ENCODE measurements at places on chromosomes 13 and 19.

GRCh38 chr19:36973844-36974195, 57.7 kb downstream of the ZNF568 start:
- no peak for DNase-seq

DNA sequence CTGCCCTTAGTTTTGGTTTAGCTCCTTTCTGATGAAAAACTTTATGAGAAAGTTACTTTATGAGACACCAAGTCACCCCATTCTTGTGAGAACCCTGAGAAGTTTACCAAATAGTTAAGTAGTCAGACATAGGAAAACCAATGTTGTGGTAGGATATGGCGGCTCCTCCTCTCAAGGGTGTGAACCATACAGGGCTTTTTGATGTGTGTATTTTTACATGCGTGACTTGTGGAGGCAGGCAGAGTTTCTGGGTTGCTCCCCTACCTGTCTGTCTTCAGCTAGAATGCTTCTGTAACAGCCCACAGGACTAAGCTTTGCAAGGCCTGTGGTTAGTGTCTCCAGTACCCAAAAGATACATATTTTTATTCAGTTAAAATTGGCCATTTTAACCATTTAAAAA, 18.3 kb downstream of the UBAC2 start:
- no peak for DNase-seq

GRCh38 chr19:6532244-6532999, 1.6 kb downstream of the TNFSF9 start:
- DNase-seq: no peak

DNA sequence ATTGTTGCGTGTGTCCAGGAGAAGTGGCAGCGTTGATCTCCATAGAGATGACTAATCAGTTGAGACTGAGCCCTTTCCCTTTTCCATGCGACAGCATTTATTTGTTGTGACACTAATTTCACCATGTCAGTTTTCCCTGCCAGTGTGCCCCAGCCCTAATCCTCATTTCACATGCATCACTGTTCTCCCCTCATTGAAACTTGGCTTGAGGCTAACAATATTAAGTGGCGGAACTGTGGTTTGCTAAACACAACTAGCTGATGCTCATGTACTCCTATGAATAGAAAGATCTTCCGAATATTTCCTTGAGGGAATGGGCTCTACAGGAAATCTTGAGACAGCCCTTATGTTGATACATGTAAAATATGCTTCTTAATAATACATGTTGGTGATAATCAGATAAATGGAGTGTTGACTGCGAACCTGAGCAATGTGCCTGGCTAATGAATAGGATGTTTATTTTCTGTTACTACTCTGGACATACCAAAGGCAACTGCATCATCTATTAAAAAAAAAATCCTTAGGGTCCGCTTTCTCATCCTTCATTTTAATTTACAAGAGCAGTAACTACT, 258.6 kb downstream of the ATP8A2 start:
- DNase-seq: no peak

DNA sequence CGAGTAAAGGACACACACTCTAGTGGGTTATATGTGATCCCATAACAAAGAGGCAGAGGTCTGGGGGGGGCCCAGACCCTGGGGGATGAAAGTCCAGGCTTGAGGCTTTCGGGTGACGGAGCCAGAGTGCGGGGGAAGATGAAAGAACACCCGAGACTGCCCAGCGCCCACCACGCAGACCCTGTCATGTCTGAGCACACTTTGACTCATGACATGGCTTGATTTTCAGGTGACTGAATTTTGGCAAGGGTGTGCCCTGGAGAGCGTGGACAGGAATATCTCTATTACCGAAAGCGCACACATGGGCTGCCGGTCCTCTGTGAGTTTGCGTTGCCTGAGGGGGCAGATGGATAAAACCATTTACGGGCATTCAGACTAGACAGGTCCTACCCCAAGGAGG, 192.0 kb upstream of the SOX1 start:
- no peak for DNase-seq

- DNase-seq: no peak
Measured at GRCh38 chr13:51873837-51874236, 12.1 kb downstream of the CCDC70 start.

DNA sequence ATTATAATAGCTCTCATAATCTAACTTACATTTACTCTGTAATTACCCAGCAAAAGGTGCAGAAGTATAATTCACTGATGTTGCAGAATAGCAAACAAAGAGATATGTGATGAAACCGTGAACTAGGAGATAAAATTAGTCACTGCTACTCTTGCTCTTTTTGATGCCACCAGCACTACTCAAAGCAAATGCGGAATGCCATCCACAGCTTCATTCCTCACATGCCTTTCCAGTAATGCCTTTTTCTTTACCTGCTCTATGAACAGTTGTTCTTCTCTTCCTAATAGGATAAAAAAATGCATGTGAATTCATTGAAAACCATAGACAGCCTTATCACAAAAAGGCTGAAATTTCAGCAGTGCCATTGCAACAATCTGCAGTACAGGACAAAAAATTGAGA, 1129.5 kb downstream of the DIAPH3 start:
- DNase-seq: no peak

DNA sequence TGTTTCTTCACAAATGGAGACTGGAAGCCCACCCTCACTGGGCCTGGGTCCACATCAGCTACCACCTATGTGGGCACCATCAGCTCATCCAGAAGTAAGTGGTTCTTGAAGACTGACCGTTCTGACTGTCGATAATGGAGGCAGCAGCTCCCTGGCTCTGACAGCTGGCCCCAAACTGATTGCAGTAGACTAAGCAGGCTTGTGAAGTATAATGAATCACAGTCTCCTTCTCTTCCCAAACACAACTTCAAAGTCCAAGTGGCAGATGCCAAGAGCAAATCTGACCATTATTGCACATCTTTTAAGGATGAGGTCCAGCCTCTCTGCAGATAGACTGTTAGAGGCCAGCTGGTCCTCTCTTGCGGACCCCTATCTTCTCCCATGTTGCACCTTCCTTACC, 574.4 kb upstream of the KLF12 start:
- no peak for DNase-seq

DNA sequence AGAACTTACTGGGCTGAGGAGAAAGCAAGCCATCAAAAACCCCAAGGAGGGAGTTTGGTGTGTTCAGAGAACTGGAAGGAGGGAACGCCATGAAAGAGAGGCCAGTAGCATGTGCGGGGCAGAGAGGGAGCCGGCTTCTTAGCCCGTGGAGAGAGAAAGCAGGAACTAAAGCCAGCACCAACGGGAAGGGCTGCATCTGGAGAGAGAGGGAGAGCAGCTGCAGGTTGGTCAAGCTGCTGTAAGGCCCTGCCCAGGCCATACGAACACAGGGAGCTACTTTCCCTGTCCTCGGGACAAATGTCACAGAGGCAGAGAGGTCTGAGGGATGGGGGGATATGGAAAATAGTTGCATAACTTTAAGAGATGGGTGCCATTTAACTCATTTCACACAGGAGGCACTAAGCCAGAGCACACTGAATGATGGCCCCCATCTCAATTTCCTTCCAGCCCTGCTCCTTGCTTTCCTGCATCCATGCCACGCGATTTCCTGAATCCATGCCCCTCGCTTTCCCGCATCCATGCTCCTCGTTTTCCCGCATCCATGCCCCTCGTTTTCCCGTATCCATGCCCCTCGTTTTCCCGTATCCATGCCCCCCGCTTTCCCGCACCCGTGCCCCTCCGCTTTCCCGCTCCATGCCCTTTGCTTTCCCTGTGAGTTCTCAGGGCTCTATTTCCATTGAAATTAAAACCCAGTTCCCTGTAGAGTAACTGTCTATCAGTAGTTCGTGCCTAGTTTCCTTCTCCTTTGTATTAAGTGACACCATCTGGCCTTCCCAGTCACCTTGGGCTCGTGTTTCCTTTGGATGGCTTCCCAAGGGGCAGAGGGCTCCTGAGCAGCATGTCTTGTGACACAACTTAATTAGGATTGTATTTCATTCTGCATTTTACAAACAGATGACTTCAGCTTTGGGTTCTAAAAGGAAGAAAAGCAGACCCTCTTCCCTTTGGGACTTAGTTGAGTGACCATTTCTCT, 31.5 kb upstream of the TPT1 start:
- DNase-seq: no peak

DNA sequence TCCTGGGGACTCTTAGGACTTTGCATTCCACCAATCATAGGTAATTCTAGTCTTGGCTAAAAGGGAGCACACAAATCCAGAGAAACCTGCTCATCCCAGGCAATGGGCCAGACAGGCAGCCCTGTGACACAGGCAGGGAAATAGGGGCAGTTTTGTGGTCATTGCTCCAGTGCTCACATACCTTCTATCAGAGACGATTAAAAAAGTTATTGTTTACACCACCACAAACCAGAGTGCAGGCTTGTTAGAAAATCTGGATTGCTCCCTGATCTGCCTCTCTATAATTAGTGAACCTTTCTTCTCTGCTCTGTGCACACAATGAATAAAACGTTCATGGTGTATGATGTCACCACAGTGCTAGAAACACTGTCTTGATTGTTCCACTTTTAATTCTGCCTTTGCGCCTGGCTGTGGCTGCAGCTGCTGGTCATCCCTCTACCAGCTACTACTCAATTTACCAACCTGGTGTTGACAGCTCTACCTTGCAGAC, 121.6 kb upstream of the SPATA13 start:
- DNase-seq: no peak

GRCh38 chr13:35139591-35139990, 197.5 kb downstream of the NBEA start:
- DNase-seq: no peak

DNA sequence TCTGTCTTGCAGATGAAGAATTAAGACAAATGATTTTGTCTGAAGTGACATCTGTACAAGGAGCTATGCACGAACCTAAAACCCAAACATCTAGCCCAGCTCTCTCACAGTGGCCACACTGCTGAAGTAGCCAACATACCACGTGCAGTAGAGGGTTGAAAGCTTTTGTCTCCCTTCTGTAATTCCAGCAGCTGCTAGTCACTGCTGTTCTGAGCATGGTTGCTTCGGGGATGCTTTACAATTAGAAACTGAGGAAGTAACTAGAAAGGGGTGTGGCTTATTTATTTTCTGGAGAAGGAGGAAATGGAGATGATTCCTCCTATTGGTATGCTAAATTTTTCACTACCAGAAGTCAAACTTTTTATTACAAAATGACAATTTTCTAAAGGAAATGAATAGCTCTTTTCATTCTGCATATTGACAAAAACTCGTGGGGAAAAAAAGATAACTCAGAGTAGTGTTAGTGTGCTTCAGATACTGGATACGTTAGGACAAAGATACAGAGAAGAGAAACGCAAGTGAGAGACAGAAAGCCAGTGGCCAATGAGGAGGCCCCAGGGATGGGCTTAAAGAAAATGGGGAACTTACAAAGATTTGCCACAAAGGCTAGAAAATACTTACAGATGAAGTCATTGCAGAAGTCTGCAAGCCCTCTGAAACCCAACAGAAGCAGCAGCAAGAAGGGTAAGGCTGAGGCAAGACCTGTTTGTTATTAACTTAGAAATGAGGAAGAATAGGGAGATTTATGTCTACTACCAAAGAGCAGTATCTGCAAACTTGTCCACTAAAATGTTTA, 192.7 kb upstream of the MIR17HG start:
- no peak for DNase-seq

- peak; percentile 52 for DNase-seq
Measured at GRCh38 chr19:18280247-18281081, 958 bp downstream of the JUND start.

DNA sequence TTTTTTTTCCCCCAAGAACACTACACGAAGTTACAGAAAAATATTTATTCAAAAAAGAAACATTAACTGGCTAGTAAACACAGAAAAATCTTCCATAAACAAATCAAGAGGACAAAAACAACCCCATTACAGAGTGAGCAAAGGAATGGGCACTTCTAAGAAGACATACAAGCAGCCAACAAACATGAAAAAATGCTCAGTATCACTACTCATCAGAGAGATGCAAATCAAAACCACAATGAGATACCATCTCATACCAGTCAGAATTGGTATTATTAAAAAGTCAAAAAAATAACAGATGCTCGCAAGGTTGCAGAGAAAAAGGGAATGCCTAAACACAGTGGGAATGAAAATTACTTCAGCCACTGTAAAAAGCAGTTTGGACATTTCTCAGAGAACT, 131.7 kb downstream of the UGGT2 start:
- DNase-seq: no peak

- DNase-seq: no peak
Measured at GRCh38 chr13:48167866-48168265, 65.1 kb upstream of the ITM2B start.

GRCh38 chr13:64429691-64430090, 2800.4 kb downstream of the PCDH9 start:
- no peak for DNase-seq

DNA sequence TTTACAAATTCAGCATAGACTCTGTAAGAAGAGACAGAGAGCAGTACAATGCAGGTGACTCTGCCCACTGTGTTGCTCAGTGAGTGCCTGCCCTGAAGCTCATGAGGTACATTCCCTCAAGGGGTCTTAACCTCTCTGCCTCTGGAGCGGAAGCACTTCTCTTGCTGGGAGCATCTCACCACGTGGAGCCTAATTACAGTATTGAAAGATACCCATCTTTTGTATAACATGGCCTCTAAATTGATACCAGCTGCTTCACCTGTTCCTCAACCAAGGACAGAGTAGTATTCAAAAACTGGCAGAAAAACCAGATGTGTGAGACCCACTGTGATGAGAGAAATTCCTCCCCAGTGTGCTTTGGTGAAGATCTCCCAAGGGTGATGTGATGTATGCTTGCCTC, 77.1 kb downstream of the SACS start:
- no peak for DNase-seq

- DNase-seq: no peak
Measured at GRCh38 chr13:99350191-99350590, 43.0 kb upstream of the GPR183 start.

GRCh38 chr13:32447894-32448623, 20.1 kb upstream of the N4BP2L1 start:
- no peak for DNase-seq

DNA sequence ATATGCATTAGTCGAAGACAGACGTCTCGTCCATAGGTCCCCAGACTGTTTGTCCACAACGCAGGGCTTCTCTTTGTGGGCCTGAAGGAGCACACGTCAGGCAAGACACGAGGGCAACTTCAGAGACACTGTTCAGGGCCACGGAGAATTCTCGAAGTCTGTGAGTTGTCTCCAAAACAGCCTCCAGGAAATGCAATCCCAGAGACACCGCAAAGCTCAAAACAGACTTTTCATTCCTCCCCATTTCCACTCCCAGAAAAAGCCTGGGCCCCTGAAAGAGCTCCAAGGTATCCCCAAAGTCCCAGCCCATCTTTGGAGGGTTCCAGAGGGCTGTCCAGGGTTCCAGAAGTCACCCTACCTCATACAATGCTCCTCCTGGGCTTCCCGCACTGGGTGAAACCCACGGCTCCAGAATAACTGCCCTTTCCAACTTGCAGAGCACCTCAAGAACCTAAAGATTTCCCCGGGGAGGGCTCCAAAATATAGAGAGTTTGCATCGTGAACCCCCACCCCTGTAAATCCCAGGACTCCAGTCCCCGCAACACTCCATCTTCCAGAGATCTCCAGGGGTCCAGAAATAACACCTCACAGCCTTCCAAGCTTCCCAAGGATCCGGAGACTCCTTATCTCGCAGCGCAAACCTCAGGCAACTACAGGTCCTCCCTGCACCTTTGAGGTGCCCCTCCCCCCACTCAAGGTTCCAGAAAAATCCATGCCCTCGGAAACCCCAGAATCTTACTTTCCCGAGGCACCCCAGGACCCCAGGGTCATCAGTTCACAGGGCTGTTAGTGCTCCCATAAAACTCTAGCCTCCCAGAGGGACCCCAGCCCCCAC, 687 bp upstream of the FTL start:
- DNase-seq: no peak

Measured in esophagus squamous epithelium (tissue), 5 donors.